ENCODE measurements at places on chromosomes 7 and 10.

DNA sequence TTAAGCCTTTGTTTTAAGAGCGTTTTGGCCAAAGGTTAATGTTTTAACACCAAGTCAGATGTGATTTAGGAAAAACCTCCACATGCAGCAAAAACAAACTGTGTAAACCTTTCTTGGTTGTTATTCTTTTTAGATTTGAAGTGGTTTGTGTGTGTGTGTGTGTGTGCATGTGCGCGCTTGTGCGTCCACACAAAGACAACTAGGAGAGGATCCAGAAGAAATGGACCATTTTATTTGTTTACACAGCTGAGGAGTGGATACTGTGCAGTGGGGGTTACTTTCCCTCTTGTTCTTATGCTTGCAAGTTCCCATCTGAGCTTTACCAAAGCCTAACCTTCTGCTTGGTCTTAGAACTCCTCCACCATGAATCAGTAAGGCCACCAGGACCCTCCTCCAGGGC lies 20.0 kb downstream of the TCF7L2 start:
- no peaks in the 10 kb centered on the region for H3K4me1 ChIP-seq
- no peak overlapping the region for H3K4me3 ChIP-seq
- H3K27me3 ChIP-seq = peaks cover 15% of the 10 kb centered on the region
- no peak for DNase-seq
- H3K27ac ChIP-seq = no peak overlapping the region

- H3K27ac ChIP-seq = no peak overlapping the region
- peaks cover 31% of the 10 kb centered on the region for H3K4me1 ChIP-seq
- no peak for DNase-seq
- no peak overlapping the region for H3K4me3 ChIP-seq
Measured at GRCh38 chr7:105377903-105378302, 10.8 kb downstream of the SRPK2 start.

DNA sequence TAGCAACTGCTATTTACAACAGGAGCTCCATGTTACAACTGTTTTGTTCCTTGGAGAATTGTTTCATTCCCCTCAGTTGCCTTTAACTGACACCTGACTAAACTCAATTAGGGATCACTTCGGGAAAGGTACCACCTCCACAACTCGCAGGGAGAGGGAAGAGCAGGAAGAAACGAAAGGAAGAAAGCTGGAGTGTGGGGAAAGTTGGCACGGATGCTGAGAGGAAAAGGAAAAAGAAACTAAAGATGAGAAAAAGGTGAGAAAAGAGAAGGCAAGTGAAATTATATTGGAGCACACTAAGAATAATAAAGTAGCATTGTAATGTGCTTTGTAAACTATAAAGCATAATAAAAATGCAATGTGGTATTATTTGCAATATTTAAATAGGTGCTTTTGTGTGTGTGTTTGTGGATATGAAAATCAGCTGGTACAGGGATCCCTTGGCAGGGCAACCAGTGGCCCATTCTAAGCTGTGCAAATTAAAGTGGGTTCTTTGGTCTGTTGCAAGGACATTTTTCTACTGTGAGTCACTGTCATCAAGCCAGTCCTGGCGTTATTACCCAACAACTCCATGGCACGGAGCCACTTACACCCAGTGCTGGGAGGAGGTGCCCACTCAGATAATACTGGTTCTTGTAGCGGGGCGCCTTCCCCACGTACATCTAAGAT lies 45.9 kb downstream of the HIPK2 start:
- H3K36me3 ChIP-seq = peaks cover 10% of the 10 kb centered on the region
- no peak overlapping the region for H3K27ac ChIP-seq
- H3K27me3 ChIP-seq = no peaks in the 10 kb centered on the region
- H3K4me3 ChIP-seq = no peak overlapping the region
- H3K4me1 ChIP-seq = peaks cover 40% of the 10 kb centered on the region

GRCh38 chr10:34094146-34094696 lies 720.9 kb downstream of the PARD3 start:
- no peak overlapping the region for H3K27ac ChIP-seq
- H3K36me3 ChIP-seq = no peaks in the 10 kb centered on the region
- H3K4me3 ChIP-seq = no peak overlapping the region
- H3K27me3 ChIP-seq = no peaks in the 10 kb centered on the region

- peaks cover 3% of the 10 kb centered on the region for H3K4me1 ChIP-seq
- peak overlapping the region; percentile 39 for H3K27ac ChIP-seq
- no peak overlapping the region for H3K4me3 ChIP-seq
Measured at GRCh38 chr10:4849042-4849402, 23.0 kb downstream of the AKR1E2 start.

- H3K4me1 ChIP-seq = no peaks in the 10 kb centered on the region
- no peaks in the 10 kb centered on the region for H3K36me3 ChIP-seq
- no peak for DNase-seq
- H3K27me3 ChIP-seq = no peaks in the 10 kb centered on the region
- no peak overlapping the region for H3K4me3 ChIP-seq
Measured at GRCh38 chr7:41566581-41566980, 136.3 kb downstream of the INHBA start.

GRCh38 chr10:77452952-77453564 lies 184.6 kb downstream of the KCNMA1 start:
- H3K36me3 ChIP-seq = no peaks in the 10 kb centered on the region
- H3K4me1 ChIP-seq = no peaks in the 10 kb centered on the region
- no peak overlapping the region for H3K27ac ChIP-seq
- no peak for DNase-seq
- peaks cover 1% of the 10 kb centered on the region for H3K27me3 ChIP-seq

GRCh38 chr7:137395420-137395819 lies 51.9 kb upstream of the PTN start:
- H3K4me1 ChIP-seq = no peaks in the 10 kb centered on the region
- H3K36me3 ChIP-seq = no peaks in the 10 kb centered on the region
- H3K4me3 ChIP-seq = no peak overlapping the region
- peaks cover 2% of the 10 kb centered on the region for H3K27me3 ChIP-seq

DNA sequence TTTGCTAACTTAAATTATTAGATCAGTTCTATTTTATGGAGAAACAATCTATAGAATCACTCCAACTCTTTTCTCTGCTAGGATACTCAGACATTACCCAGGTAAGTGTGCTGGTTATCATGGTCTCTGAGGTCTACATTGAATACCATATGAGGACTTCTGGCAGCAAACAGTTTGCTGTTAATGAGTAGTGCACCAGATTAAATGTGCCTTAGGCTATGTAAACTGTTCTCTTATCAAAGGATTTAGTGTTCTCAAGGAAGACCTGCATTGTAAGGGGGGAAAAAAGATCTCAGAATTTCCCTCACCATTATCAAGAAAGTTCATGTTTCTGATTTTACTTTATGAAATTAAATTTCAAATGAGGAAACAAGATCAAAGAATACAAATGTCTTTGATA lies 107.5 kb downstream of the ITGB8 start:
- peaks cover 1% of the 10 kb centered on the region for H3K27me3 ChIP-seq
- no peak for DNase-seq
- H3K4me3 ChIP-seq = no peak overlapping the region
- no peaks in the 10 kb centered on the region for H3K36me3 ChIP-seq
- H3K4me1 ChIP-seq = no peaks in the 10 kb centered on the region

DNA sequence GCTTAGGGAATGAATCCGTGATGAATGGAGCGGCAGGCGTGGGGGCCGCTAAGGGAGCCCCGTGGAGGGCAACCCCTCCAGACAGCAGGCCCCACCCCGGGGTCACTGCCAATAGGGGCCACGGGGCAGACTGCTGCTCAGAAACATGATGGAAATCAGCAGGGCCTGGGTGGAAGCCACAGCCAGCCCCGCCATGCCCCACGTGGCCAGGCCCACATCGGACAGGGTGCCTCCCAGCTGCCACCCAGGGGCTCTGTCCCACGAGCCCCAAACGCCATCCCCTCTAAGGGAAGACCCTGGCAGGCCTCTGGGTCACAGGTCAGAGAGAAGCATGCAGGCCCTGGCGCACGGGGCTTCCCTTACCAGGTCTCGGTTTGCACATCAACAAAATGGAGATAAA lies 28.4 kb downstream of the TNRC18 start:
- no peak overlapping the region for H3K27ac ChIP-seq
- H3K27me3 ChIP-seq = no peaks in the 10 kb centered on the region
- H3K4me1 ChIP-seq = peaks cover 38% of the 10 kb centered on the region
- peaks cover 25% of the 10 kb centered on the region for H3K36me3 ChIP-seq

- DNase-seq = no peak
- H3K27ac ChIP-seq = no peak overlapping the region
- H3K4me1 ChIP-seq = no peaks in the 10 kb centered on the region
- H3K27me3 ChIP-seq = peaks cover 2% of the 10 kb centered on the region
- no peaks in the 10 kb centered on the region for H3K36me3 ChIP-seq
Measured at GRCh38 chr10:105239311-105240219, 598.5 kb downstream of the SORCS3 start.
